ENCODE measurements at places on chromosomes 6 and 20.

DNA sequence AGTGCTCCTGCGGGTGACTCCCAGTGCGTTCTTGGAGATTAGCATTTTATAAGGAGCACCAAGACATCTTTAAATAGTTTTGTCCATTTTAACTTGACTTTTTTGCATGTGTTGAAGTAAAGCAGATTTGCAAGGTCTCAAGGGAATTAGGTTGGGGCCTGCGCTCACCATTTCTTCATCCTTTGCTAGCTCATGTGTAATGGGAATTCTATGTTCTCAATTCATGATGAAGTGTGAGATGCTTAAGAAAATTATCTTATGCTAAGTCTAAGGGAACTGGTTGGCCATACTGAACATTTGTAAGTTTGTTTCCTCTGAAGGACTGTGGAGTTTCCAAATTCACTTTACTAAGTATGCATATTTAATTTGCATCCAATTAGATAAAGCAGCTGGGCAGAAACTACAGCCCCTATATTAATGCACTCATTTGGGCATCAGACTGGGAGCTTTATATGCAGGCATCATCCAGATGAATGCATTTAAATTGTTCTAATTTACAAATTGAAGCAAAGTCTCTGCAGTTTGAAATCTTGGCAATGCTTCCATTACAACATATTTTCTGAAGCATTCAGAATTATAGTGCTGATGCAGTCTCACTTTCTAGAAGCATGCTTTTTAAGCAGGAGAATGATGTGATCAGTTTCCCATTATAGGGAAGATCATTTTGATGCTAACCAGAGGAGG, 108.3 kb upstream of the AKAP12 start:
- no peak for DNase-seq

DNA sequence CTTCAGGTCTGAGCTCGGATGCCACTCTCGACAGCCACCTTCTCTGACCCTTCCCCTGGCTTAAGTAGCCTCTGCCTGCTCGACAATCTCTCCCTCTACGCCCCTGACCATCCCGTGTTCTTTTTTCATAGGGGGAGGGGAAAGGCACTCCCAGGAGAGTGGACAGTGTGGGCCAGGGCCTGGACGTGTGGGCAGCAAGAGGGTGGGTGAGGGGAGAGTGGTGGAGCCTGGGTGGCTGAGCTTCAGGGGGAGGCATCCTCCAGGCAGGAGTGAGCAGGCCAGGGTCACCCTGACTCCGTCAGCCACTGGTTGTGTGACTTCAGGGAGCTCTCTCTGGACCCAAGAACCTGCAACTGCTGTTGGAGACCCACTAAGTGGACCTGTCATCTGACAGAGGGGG, 92.7 kb downstream of the CEBPB start:
- no peak for DNase-seq

DNA sequence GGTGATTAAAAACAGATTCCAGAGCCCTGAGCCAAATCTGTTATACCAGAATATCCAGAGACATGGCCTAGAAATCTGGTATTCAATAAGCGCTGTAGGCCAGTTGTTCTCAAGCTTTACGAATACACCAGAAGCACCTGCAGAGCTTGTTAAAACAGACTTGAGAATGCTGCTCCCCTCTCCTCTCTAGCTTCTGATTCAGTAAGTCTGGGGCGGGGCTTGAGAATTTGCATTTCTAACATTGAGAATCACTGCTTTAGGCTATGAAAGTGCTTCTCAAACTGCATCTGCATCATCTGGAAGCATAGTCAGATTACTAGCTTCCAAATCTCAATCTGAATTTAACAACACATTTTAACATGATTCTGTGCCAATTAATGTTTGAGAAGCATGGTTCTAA, 20.5 kb upstream of the MAN1A1 start:
- no peak for DNase-seq

DNA sequence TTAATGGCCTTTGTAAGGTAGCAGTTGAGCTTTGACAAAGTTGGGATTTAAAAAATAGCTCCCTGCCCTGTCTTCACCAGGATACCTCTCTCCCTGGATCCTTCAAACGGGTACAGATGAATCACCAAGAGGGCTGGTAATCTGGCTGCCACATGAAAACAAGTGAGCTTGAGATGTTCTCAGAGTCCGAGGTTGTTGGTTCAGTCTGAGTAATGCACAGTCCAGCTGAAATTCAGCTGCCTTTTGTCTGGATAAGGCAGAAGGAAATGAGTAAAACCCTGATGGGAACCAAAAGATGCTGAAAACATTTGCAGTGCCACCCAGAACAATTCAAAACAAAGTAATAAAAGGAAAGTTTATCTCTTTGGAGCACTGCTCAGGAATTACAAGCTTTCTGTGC, 86.8 kb downstream of the GJA1 start:
- DNase-seq: no peak

DNA sequence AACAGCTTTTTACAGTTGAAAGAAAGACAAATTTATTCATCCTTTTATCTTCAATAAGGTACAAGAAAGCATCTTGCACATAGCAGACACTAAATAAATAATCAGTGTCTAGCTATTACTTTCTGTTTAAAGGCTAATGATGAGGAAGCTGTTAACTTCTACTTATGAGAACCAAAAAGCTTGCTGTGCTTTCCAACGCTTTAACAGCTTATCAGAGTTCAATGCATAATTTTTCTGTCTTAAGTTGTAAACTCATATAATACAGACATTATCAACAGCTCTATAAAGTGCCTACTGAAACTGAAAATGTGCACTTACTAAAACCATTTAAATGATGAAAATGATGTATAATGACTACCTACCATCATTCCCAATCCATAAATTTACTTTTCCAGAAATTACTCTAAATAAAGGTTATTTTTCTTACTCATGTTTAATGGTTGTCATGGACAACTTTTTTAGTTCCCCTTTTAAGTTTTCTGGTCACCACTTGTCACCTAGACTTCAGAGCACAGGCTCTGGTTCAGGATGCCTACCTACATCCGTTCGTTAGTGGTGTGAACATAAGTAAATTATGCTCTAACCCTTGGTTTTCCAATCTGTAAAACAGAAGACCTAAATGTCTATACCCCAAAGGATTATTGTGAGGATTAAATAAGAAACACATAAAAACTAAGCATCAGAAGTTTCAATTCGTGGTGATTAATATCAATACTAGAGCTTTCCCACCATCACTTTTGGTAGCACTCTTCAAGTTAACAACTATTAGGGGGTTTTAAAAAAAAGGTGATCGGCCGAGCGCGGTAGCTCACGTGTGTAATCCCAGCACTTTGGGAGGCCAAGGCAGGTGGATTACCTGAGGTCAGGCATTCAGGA, 8.0 kb downstream of the PNISR start:
- no peak for DNase-seq

GRCh38 chr20:1528811-1529210, 28.7 kb downstream of the SIRPD start:
- no peak for DNase-seq

DNA sequence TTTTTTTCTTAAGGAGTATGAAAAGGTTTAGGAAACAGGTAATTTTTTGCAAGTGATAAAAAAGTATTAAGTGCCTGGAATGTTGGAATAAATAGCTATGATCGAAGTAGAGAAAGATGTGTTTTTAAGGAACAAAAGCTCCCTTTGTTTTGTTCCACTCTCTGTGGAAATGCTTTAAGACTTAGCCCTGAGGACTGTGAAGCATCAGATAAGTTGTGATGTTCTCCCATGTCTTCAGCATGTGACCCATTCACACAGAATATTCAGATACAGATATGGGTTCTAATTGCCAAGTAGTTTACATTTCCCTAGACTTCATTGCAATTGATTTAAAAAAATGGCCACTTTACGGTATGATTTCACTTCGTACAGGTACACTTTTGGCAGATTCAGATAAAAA, 80.6 kb downstream of the KCNQ5 start:
- DNase-seq: no peak

- DNase-seq: no peak
Measured at GRCh38 chr6:13767121-13767808, 47.1 kb downstream of the MCUR1 start.

DNA sequence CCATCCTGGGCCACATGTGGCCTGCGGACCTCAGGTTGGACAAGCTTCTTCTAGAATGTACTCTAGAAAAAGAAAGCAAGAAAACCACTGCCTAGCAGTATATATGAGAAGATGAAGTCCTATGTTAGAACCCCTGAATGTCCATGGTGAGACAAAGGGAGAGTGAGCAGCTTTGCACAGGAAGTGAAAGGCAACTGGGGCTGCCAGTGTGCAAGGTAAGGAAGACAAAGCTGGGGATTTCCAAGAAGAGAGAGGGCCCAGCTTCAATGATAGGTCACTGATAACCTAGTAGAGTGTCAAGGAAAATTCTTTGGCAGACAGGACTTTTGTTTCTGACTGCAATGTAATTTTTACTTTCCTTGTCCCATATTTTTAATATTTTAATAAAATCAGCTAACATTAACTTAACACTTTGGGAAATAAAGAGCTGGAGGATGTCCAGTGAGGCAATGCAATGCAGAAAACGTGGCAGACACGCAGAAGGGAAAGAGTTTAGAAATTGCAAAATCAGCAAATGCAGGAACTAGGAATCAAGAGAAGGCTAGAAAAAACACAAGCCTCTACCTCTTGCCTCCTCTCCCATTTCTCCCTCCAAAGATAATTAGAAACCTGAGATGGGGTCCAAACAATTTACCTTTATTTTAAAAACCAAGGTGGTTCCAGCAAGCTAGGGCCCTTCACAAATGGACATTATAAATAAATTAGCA, 47.4 kb downstream of the CYP39A1 start:
- no peak for DNase-seq

DNA sequence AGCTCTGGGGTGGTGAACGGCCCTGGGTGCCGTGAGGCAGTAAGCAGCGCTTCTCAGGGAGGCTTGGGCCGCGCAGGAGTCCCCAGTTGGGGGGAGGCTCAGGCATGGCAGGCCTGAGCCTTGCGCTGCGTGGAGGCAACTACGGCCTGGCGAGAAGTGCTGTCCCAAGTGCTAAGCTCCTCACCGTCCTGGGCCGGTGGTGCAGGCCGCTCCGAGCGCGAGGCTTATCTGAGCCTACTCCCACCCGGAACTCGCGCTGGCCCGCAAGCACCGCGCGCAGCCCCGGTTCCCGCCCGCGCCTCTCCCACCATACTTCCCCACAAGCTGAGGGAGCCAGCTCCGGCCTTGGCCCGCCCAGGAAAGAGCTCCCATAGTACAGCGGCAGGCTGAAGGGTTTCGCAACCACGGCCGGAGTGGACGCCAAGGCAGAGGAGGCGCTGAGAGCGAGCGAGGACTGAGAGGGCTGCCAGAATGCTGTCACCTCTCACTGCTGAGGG, 1.8 kb upstream of the WRNIP1 start:
- DNase-seq: no peak

- no peak for DNase-seq
Measured at GRCh38 chr6:38192487-38192886, 373.0 kb downstream of the ZFAND3 start.

- no peak for DNase-seq
Measured at GRCh38 chr6:44194326-44194725, 22.4 kb upstream of the MYMX start.

GRCh38 chr6:127367023-127367375, 23.6 kb upstream of the ECHDC1 start:
- no peak for DNase-seq

DNA sequence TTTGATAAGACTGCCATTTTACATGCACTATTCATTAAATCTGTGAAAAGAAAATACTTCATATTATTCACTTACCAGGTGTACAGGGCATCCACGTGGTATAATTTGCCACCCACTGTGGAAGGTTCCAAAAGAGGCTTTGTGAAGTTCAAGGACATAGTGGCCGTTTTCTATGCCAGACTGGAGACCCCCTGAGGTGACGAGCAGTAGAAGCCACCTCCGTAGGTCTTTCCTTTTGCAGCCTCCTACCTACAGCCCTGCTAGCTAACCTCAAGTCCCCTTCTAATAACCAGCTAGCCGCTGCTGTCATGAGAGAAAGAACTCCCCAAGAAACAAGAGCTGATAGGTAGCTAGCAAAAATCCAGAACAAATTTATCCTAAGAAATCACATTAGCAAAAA, 110.5 kb downstream of the ARHGAP18 start:
- no peak for DNase-seq

DNA sequence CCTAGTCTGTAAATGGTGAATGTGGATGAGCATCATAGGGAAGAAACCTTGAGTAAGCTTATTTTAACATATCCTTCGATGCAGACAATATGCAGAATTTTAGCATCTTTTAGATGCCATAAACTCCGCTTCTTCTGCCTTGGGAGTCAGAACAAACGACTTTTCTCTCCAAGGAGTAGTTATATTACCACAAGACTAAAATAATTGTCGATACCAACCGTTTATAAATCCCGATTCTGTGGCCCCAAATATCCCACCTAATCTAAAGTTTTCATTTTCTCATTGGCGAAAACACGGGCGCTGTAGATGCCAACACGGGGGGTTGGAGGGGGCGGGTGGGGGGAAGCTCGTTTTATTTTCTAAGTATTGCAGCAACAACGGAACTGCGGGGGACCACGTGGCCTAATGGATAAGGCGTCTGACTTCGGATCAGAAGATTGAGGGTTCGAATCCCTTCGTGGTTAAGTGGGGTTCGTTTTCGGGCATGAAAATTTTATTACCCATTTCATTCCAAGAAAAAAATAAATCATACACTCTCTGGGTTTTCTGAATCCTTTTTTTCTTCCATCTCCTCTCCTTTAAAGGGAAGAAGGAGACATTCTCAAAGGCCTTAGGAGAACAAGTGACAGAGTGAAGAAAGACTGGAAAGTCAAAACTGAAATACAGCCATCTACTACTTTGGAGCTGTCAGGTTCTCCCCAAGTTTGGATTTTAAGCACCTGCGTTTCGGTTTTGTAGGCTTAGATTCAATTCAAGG, 65.5 kb upstream of the BTN3A2 start:
- DNase-seq: no peak

GRCh38 chr20:60999250-60999649, 252.8 kb upstream of the CDH4 start:
- no peak for DNase-seq

GRCh38 chr6:81864124-81864523, 111.6 kb upstream of the TENT5A start:
- no peak for DNase-seq

DNA sequence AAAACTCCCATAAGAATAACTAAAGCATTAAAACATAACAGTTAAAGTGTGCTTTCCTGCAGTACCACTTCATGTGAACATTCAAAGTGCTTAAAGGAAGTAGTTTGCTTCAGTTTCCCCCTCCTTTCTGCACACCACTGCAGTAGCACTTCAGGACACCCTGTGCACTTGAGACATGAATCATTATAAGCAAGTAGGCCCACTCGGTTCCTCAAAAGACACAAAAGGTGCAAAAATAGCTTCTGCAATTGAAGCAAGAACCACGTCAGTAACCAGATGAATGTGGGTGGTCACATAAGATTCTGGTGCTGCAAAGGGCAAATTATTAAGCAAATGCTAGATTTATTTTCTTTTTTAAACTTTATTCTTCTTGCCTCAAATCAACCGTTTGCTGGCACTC, 160.6 kb downstream of the HIVEP2 start:
- DNase-seq: no peak

DNA sequence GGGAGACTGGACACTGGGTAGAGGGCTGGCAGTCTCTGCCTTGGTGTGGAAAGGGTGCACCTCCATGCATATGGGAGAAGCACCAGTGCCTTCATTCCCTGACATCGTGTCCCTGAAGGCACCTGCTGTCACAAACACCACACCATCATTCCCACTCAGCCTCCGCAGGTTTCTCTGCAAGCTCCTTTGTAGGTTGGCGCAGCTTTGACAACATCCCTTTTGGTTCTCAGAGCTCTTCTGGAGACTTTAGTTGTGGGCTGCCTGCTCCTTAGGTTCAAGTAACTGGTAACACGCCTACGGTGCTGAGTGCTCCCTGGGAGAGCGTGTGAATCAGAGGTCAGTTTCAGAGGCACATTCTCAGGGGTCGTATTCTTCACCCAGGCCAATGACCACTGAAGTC, 50.2 kb upstream of the TULP4 start:
- no peak for DNase-seq
